ENCODE measurements at places on chromosomes 2 and 18.

DNA sequence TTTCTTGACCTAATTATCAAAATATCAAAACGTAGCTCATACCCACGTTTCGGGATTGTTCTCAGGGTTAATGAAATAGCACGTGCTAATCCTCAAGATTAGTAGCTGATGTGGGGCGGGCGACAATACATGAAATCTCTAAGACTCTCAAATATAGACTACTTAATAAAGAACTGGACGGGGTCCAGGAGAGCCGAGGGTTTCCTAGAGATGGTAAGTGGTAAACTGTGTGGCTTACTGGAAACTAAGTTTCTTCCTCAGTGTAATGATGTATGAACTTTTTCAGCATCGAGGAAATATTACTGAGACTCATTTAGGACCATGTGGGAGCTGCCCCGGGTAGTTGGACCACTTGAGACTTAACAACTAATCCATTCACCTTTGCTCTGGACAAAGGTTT lies 453.3 kb upstream of the SALL3 start:
- no peak for DNase-seq

DNA sequence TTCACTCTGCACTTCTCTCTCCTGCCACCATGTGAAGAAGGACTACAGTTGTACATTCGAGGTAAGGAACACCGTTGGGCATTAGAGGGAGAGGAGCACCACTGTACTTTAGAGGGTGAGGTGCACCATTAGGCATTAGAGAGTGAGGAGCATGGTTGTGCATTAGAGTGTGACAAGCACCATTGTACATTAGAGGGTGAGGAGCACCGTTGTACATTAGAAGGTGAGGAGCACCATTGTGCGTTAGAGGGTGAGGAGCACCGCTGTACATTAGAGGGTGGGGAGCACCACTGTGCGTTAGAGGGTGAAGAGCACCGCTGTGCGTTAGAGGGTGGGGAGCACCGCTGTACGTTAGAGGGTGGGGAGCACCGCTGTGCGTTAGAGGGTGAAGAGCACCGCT lies 20.8 kb upstream of the AGXT start:
- DNase-seq = no peak

- no peak for DNase-seq
Observed at GRCh38 chr2:12588986-12589385, 127.8 kb upstream of the TRIB2 start.

DNA sequence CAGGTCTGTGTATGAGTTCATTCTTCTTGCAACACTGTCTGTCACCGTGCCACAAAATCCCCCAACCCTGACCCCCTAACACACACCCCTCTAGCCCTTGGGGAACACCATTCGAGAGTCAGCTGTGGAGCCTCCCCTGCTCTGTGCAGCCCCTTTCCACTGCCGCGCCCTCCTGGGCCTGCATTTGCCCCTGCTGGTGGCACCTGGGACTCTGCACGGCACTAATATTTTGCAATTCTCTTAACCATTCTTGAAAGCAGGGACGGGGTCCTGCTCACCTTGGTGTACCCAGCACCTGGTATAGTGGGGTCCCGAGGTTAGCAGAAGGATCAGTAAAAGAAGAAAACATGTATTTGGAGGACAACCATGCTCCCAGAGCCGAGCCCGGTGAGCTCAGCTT lies 124.0 kb downstream of the HDAC4 start:
- no peak for DNase-seq

DNA sequence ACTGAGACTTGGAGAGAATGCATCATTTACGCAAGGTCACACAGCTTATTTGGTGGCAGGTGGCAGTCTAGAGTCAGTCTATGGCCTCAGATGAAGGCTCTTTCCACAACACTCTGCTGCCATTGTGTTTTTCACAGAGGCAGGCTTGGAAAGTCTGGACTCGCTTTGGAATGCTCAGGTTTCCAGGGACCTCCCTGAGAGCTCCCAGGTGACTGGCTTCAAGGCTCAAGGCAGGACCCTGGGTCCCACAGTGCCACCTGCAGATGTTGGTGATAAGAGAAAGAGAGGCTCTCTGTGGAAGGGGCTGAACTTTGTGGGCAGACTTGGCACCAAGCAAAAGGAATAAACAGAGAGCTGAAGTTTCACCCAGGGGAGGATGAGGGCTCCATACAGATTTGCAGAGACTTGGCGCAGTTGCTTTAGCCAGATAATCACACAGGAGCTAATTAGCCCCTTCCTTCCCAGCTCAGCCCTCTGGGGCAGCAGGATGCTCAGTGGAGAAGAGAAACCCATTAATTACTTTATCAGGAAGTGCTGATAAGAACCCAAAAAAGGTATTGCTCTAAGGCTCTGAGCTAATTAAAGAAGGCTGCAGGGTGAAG lies 103.5 kb downstream of the LBH start:
- DNase-seq = peak; percentile 3

DNA sequence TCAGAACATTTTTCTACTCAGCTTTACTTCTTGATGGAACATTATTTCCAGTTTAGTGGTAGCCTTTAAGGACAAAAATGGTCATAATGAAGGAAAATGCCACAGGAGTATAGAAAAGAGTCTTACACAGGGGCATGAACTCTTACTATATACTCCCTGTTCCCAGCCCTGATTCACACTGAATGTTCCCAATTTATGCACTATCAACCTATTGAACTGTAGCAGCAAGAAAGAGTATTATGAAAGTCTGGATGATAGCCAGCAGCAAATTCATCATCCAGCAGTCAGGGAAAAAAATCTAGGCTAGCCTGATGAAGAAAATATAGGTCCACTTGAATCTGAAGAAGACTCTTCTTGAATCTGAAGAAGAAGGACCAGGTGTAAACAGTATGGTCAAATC lies 1170.3 kb upstream of the CHAC2 start:
- no peak for DNase-seq

DNA sequence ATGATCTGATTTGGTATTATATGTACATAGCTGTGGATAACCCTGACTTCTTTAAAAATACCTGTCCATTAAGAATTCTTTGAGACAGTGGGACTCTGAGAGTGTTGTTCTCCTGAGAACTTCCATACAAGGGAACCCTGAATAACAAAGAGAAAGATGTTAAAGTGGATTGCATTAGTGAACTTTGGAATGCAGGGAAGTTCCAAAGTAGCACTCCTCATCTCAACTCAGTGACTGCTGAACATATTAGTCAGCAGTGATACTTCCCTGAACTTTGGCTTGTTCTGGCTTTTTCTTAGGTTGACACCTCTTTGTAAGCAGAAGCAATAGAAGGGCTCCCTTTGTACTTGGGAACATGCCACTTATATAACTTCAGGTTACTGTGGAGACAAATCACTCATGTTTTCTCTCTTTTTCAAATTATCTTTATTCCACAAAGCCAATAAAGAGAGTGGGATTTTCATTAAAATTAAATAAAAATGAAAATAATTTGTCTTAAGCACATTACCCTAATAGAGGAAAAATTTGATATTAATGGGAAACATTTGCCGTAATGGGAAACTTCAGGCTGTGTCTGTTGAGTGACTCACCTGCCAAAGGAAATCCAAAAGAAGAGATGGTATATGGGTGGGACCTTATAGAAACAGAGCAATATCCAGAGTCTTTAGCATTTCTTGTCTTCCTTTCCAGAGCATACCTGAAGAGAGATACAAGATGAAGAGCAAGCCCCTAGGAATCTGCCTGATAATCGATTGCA lies 33.3 kb downstream of the CFLAR start:
- DNase-seq = peak; percentile 79

DNA sequence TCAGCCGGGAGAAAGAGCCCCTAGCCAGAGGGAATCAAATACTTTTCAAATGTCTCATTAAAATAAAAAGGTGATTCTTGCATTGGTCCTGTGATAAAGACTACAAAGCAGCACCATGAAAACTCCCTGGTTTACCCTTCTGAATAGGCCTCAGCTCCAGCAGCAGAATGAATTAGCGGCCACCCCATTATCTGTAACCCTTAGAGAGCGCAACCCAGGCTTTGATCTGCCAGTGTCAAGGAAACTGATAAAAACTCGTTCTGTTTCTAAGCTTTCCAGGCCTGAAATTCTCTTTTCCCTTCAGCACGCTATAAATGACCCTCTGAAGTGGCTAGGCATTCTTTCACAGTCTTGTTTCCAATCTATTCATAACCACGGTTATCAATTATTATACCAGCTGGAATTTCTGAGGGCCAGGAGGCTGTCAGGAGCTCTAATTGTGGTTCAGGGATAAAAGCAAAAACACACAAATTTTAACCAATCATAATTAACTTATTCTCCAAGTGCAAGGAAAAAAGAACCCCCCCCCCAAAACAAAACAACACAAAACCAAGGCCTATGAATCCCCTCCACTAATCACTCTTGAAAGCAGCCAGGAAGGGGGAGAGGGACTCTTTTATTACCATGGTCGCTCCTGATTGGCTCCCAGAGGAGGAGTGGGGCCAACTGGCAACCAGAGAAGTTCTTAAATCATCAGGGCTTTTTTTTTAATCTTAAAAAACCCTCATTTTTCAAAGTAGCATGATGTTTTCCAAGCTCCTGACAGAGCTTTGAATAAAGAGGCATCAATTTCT lies 258.9 kb downstream of the CYRIA start:
- DNase-seq = no peak

DNA sequence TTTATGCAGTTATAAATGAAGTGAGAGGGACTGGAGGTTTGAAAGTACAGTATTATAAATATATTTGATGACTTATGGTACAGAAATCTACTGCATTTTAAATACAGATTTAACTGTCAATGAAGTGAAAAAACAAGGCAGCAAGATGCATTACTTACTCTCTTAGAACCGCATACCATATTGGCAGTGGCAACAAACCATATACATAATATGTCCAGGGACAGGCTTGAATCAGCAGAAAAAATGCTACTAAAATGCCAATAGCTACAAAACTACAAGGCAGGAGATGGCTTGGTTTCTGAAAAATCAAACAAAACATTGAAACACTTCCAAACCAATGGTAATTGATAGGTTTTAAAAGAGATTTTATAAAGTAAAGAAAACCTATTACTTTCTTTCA lies 77.2 kb downstream of the PIGN start:
- DNase-seq = no peak

DNA sequence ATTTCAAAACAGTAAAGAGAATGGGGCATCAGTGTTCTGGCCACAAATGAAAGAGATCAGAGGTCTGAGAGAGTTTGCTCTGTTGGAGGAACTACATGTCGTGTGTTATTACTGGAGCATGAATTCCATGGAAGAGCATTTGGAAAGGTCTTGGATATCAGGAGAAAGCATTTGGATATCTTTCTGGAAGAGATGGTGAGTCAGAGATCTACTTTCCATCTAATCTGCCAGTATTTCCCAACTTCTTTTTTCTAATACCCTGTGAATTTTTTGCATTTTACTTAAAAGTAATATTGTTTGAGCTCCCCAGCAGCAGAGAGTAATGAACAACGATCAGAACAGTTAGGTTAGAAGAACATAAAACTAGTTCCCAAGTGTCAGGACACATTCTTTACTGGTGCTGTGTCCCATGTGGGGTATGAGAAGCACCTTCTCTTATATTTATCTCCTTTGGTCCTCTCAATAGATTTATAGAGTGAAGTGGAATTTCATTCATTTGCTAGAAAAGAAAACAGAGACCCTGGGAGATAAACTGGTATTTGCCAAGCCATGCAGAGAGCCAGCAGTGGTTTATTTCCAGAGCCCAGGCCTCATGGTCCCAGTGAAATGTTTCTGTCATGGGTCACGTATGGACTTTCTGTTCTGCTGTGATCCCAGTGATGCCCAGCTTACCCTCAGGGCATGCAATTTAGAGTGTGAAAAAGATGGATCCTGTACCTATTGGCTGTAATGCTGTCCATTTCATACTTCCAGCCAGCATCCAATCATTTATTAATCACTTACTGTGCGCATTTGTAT lies 130.8 kb upstream of the NT5C1B start:
- DNase-seq = no peak
